ENCODE measurements at places on chromosomes 13 and 19. TPM values are rescaled to one million over a fixed set of nuclear protein-coding genes. Genes with fewer than 3 reads are reported as not detected.

- peak overlapping the region; percentile 25 for H3K27ac ChIP-seq
- H3K4me3 ChIP-seq = no peak overlapping the region
- no peaks in the 10 kb centered on the region for H3K27me3 ChIP-seq
- peak; percentile 86 for DNase-seq
- no peaks in the 10 kb centered on the region for H3K36me3 ChIP-seq
- H3K4me1 ChIP-seq = no peaks in the 10 kb centered on the region
Observed at GRCh38 chr13:51000571-51001260, 91.1 kb downstream of the RNASEH2B start.

- no peak overlapping the region for H3K4me3 ChIP-seq
- H3K27ac ChIP-seq = no peak overlapping the region
- peaks cover 42% of the 10 kb centered on the region for H3K4me1 ChIP-seq
- DNase-seq = no peak
Observed at GRCh38 chr19:55656988-55657747, 2.3 kb downstream of the U2AF2 start.

DNA sequence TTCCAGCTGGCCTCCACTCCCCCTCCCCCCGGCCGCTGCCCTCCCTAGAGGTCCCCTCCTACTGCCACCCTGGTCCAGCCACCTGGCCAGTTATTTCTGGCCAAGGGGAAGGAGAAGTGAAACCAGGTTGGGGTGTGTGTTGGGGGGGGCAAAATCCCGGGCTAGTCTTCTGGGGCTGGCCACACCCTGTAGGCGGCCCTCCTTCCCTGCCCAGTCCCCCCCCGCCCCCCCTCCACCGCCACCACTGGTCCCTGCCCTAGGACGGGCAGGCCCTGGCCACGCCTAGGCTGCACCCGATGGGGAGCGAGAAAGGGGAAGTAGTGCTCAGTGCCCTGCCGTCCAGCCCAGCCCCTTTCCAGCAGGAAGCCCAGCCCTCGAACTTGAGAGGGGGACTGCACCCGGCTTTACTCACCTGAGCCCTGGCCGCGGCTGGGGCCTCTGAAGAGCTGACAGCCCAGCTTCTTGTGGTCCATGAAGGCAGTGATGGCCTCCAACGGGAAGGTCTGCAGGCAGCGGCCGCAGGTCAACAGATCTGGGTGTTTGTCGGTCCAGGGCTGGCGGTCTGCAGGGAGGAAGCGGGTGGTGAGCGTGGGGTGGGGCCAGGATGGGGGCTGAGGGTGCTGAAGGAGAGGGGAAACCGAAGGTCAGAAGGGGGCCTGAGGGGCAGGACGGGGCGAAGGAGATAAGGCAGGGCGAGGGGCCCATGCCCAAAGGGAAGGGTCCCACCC, 813 bp downstream of the ZNF296 start:
- no peak for DNase-seq
- no peak overlapping the region for H3K27ac ChIP-seq
- no peaks in the 10 kb centered on the region for H3K4me1 ChIP-seq
- no peaks in the 10 kb centered on the region for H3K36me3 ChIP-seq
- H3K4me3 ChIP-seq = peak overlapping the region; percentile 22

GRCh38 chr13:93361703-93362102, 135.1 kb downstream of the GPC6 start:
- H3K4me3 ChIP-seq = no peak overlapping the region
- H3K27ac ChIP-seq = no peak overlapping the region
- H3K4me1 ChIP-seq = no peaks in the 10 kb centered on the region
- no peaks in the 10 kb centered on the region for H3K27me3 ChIP-seq
- DNase-seq = no peak

DNA sequence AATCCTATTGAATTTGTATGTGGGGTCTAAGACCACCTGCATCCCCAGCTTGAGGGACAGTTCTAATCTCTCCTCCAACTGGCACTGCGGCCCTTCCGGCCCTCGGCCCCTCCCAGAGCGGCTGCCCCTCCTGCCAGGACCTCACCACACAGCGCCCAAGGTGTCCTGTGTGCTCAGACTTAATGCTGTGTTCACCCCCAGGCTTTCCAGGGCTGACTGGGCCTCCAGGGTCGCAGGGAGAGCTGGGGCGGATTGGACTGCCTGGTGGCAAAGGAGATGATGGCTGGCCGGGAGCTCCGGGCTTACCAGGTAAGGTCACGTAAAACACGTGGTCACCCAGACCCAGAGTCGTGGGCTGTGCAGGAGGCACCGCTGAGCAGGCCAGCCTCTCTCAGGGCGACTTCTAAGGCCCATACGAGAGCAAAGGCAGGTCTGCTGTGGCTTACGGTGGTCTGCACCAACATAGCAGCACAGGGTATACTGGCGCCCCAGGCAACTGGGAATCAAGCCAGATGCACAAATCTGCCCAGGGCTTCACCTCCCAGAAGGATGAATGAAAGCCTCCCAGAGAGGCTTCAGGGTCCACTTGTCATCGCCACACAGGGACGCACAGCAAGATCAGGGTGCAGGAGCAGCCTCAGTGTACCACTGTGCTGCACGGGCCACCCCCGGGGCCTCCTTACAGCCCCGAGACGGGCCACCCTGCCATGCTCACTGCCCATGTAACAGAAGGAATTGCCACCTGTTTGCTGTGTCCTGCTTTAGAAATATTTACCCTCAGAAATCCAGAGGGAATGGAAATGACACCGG, 69.4 kb downstream of the RAB20 start:
- DNase-seq = no peak
- no peaks in the 10 kb centered on the region for H3K4me1 ChIP-seq
- no peak overlapping the region for H3K4me3 ChIP-seq
- H3K27me3 ChIP-seq = no peaks in the 10 kb centered on the region
- no peaks in the 10 kb centered on the region for H3K36me3 ChIP-seq

GRCh38 chr13:97189928-97190327, 32.2 kb upstream of the MBNL2 start:
- H3K4me3 ChIP-seq = no peak overlapping the region
- no peak overlapping the region for H3K27ac ChIP-seq
- no peaks in the 10 kb centered on the region for H3K4me1 ChIP-seq
- no peaks in the 10 kb centered on the region for H3K27me3 ChIP-seq

- peak overlapping the region; percentile 73 for H3K27ac ChIP-seq
- peak overlapping the region; percentile 1 for H3K4me3 ChIP-seq
- peak; percentile 60 for DNase-seq
- H3K4me1 ChIP-seq = peaks cover 5% of the 10 kb centered on the region
Observed at GRCh38 chr19:48741129-48741999, 954 bp upstream of the RASIP1 start.

- H3K4me1 ChIP-seq = no peaks in the 10 kb centered on the region
- no peaks in the 10 kb centered on the region for H3K36me3 ChIP-seq
- no peak overlapping the region for H3K27ac ChIP-seq
- H3K27me3 ChIP-seq = no peaks in the 10 kb centered on the region
- no peak overlapping the region for H3K4me3 ChIP-seq
Observed at GRCh38 chr13:102875256-102875655, 29.4 kb downstream of the ERCC5 start.

- no peak overlapping the region for H3K4me3 ChIP-seq
- H3K4me1 ChIP-seq = peaks cover 30% of the 10 kb centered on the region
- no peaks in the 10 kb centered on the region for H3K36me3 ChIP-seq
- no peaks in the 10 kb centered on the region for H3K27me3 ChIP-seq
- DNase-seq = peak; percentile 83
Observed at GRCh38 chr13:113927661-113928581, 46.0 kb downstream of the C13orf46 start.

- H3K4me3 ChIP-seq = no peak overlapping the region
- no peaks in the 10 kb centered on the region for H3K27me3 ChIP-seq
- H3K4me1 ChIP-seq = no peaks in the 10 kb centered on the region
- no peak overlapping the region for H3K27ac ChIP-seq
Observed at GRCh38 chr13:112769615-112770014, 79.8 kb downstream of the ATP11A start.

DNA sequence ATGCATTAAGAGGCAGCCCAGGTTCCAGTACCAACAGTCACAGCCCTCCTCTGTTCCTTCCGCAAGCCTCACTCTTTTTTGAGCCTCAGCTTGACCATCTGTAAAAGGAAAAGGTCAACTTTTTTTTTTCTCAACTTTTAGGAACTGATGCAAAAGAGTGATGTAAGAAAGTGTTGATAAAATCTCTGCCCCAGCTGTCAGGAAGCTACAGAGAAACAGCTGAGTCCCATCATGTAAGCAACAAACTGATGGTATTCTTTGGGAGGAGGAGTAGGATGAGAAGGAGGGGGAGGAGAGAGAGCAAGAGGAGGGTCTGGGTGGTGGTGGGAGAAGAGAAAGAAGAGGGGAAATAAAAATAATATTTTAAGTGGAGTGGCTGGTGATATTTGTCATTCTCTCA, 233.9 kb upstream of the TSHZ3 start:
- no peak overlapping the region for H3K4me3 ChIP-seq
- no peaks in the 10 kb centered on the region for H3K27me3 ChIP-seq
- H3K4me1 ChIP-seq = no peaks in the 10 kb centered on the region
- DNase-seq = no peak
- no peak overlapping the region for H3K27ac ChIP-seq
- no peaks in the 10 kb centered on the region for H3K36me3 ChIP-seq

DNA sequence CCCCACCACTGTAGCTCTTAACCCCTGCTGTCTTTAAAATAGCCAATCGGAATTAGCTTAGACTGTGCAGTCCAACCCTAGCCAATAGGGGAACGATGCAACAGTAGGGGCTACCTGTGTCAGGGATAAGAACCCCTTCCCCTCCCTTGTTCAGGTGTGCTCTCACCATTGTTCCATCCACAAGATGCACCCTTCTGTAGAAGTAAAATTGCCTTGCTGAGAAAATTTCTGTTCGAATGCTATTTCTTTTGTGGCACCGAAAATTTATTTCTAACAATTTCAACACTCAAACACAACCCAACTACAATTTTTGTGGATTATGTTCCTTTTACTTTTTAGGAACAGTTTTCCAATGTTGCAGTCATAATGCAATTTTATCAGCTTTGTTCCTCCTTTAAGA, 3.6 kb upstream of the ZNF583 start:
- H3K4me3 ChIP-seq = no peak overlapping the region
- H3K36me3 ChIP-seq = no peaks in the 10 kb centered on the region
- no peaks in the 10 kb centered on the region for H3K27me3 ChIP-seq

GRCh38 chr19:43626838-43627237, 7.4 kb upstream of the ZNF428 start:
- no peak for DNase-seq
- no peaks in the 10 kb centered on the region for H3K27me3 ChIP-seq
- H3K4me3 ChIP-seq = no peak overlapping the region
- H3K36me3 ChIP-seq = no peaks in the 10 kb centered on the region
- no peaks in the 10 kb centered on the region for H3K4me1 ChIP-seq
- no peak overlapping the region for H3K27ac ChIP-seq

DNA sequence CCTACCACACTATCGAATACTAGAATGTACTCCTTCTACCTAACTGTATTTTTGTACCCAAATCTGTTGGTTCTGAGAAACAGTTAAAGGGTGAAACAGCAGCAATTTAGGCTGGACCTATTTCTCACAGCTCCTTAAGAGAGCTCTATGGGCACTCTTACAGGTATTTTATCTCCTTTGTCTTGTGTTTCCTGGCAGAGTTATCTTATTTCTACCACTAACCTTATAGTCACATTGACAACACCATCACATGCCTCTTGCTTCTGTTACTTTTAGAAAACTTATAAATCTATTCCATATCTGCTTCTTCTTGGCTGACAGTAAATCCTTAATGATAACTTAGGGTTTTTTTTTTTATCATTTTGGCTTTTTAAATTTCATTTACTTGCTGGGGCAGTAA, 130.7 kb downstream of the MYO16 start:
- H3K4me1 ChIP-seq = no peaks in the 10 kb centered on the region
- no peaks in the 10 kb centered on the region for H3K27me3 ChIP-seq
- DNase-seq = no peak
- no peak overlapping the region for H3K4me3 ChIP-seq
- no peak overlapping the region for H3K27ac ChIP-seq

DNA sequence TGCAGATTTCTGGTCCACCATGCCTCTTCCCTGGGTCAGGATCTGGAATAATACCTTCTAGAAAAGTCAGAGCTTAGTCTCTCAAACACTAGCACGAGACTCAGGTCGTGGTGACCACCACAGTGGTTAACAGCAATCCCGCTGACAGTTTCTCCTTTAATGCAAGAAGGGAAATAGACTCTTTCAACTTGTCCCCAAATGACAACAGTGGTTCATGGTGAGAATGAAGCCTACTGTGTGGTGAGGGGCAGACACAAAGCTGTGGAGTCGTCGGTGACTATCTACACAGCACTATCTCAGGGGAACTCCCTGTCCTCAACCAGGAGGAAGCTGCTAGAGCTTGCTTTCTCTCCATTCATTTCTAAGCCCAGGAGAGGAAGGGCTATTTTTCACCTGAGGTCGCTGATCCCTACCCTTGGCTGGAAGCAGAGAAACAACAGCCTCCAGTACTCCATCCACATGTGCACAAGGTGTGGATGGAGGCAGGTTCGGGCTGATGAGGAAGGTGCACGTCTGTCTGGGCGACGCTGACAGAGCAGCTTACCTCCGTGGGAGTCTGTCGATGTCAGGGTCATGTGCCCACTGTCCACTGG, 72.4 kb downstream of the STK24 start:
- H3K27me3 ChIP-seq = no peaks in the 10 kb centered on the region
- no peak overlapping the region for H3K4me3 ChIP-seq
- H3K36me3 ChIP-seq = no peaks in the 10 kb centered on the region

DNA sequence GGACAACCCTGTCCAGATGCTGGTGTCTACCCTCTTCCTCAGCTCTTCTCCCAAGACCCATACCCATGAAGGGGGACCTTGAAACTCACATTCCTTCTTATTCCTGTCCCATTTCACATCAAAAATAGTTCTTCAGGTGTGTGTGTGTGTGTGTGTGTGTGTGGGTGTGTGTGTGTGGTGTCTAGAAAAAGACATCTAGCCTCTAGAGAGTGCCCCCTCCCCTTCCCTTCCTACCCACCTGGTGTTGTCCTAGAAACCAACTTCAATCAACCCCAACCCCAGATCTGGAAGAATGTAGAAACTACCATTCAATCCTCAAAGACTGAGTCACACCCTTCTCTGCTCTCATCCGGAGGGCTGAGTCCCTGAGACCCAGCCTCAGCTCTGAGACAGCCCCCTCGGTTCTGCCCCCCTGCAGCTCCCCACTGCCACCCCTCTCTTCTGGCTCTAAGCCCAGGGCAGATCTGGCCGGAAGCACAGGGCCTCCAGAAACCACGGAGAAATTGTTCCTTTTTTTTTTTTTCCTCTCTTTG, 3.5 kb downstream of the KCNN4 start:
- peak overlapping the region; percentile 26 for H3K27ac ChIP-seq
- H3K36me3 ChIP-seq = no peaks in the 10 kb centered on the region
- peaks cover 7% of the 10 kb centered on the region for H3K4me1 ChIP-seq
- DNase-seq = no peak
- H3K4me3 ChIP-seq = no peak overlapping the region

- H3K4me3 ChIP-seq = no peak overlapping the region
- no peaks in the 10 kb centered on the region for H3K27me3 ChIP-seq
- no peaks in the 10 kb centered on the region for H3K4me1 ChIP-seq
- no peak overlapping the region for H3K27ac ChIP-seq
Observed at GRCh38 chr13:73397496-73398305, 338.9 kb downstream of the KLF5 start.

Gene REEP6
- 3.0 TPM for total RNA-seq

Gene MBD3L2
- not detected for total RNA-seq

Gene FAM216B
- 6.2 TPM for total RNA-seq

Gene C19orf85
- not detected for total RNA-seq

Gene PLPPR2
- 35.2 TPM for total RNA-seq

Gene PGLYRP2
- total RNA-seq = not detected

Gene MEDAG
- total RNA-seq = 16.5 TPM

Measured in uterus (tissue), 4 donors.